Activated naive CD4-positive, alpha-beta T cell treated with Interleukin-2 at 50 U/mL for 16 hours (primary cell): ENCODE measurements at places on chromosomes 6 and 20.

DNA sequence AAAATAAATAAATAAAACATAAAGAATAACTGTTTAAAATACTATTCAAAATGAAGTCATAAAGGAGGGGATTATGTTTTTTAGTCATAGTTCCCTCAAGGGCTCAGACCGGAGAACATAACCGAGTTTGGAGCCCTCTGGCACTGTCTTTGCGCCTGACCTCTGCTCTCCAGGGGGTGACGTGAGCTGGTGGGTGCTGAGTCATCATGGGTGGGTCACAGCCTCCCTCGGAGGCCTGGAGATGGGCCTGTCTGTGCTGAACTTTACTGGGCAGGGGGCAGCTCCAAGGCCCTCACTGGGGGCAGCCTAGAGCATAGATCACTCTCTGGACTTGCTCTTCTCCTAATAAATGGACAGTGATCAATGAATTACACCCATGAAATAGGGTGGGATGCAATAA, 3.1 kb upstream of the MAVS start:
- DNase-seq: no peak

DNA sequence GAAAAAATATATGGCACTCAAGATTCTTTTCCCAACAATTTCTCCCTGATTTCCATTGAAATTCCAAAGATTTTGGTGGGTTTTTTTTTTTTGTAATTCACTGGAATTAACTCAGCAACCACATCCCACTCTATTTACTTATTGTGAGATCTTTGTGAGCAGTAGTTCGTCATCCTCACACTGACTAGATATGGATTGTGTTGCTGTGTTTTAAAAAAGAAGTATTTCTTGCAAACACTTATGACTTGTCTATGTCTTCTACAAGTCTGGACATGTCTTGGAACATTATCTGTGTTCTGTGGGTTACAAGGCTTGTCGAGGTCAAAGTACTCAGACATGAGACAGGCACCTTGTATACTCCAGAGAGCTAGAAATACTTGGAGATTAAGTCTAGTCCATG, 7.3 kb upstream of the TENT5A start:
- no peak for DNase-seq

DNA sequence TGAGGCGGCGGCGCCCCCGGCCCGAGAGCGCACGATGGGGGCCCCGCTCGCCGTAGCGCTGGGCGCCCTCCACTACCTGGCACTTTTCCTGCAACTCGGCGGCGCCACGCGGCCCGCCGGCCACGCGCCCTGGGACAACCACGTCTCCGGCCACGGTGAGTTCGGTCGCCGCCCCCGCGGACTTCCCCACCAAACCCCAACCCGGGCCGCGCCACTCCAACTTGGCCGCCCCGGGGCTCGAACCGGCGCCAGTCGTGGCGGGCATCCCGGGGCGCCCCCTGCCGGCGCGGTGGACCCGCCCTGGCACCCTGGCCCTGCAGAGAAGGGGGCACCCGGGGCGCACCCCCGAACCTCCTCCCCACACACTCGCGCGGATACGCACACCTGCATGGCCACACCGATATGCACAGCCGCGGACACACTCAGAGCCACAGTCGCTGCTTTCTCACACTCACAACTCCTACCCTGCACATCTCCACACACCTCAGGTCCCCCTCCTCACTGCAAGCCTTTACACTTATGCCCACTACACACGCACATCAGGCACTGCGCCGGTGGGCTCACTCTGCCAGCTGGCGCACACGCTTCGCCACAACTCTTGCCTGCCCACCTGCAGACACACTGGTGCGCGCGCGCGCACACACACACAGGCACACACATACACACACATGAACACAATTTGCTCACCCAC, 535 bp downstream of the VSTM2L start:
- no peak for DNase-seq

DNA sequence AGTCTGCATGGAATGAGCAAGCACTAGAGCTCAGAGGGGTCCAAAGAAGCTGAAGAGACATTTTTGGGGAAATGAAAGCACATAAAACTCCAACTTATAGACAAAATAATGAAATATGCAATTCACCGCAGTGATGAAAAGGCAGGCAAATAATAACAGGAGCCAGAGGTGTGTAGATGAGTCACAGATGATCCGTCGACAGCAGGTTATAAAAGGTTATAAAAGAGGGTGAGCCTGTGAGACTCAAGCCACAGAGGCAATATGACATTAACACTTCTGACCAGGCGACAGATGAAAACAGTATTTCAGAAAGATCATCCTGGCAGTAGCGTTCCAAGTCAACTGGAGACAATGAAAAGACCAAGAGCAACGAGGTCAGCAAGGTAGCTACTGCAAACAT, 35.8 kb upstream of the ANKRD60 start:
- DNase-seq: no peak

- DNase-seq: no peak
Observed at GRCh38 chr20:13941031-13941430, 49.4 kb downstream of the SEL1L2 start.

DNA sequence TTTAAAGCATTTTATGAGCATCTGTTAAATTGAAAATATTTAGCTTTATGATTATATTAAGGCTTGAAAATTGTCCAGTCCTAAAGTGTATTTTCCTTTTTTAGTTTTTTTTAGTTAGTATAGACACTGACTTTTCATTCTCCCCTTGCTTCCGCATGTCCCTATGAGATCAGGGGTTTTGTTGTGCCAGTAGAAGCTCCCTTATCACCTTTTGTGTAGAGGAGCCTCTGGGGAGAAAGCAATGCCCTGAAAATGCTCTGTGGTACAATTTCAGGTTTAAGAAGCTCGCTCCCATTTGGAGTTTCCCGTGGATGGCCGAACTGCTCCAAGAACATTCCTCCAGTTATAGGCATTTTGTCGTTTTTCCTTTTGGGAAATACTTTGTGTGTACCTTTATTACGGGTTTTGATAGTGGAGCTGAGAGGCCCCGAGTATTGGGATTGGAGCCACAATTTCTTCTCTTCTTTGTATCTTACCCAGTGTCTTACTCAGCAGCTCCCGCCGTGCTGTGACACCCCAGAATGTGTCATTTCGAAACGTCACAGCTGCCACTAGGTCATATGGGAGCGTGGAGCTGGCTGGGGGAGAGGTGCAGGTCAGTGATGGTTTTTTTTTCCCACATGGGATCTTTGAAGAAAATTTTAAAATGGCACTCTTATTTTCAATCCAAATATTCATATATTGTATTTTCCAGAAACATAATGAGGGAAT, 49.9 kb downstream of the RPRD1B start:
- no peak for DNase-seq

DNA sequence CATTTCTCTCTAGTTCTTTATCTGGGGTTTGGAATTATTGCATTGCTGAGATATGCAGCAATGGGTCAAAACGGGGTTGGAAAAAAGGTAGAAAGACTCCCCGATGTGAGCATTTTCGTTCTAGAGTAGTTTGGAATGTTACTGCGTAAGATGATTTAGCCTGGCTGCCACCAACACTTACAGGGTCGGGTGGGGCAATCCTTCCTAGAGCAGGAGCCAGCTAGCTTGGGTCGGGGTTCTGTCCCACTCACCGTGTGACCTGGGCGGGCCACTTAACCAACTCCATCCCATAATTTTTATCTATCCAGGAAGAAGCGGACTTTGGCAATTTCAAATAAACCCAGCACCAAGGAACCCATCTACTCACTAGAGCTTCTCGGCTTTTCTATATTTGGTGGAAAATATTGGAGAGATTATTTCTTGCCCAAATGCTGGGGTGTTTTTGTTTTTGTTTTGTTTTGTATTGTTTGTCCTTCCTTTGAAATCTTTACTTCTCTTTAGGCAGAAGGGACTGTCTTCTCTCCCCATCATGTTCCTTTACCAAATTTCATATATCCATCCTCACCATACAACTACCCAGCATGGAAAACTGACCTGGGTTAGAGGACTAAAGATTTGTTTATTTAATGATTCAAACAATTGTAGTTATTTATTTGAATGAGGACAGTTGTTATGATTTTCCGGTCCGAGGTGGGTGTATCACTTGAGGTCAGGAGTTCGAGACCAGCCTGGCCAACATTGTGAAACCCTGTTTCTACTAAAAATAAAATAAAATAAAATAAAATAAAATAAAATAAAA, 72.4 kb downstream of the GPX5 start:
- DNase-seq: no peak

GRCh38 chr6:116779573-116780164, 14.2 kb upstream of the FAM162B start:
- DNase-seq: no peak

GRCh38 chr6:148116001-148116400, 226.6 kb upstream of the SASH1 start:
- DNase-seq: no peak

GRCh38 chr20:47934761-47935160, 149.5 kb upstream of the SULF2 start:
- no peak for DNase-seq
